ENCODE measurements at places on chromosomes 6 and 20. TPM values are rescaled to one million over a fixed set of nuclear protein-coding genes. Genes with fewer than 3 reads are reported as not detected.

The DEFB119 gene
- not detected for total RNA-seq

- no peak overlapping the region for H3K4me3 ChIP-seq
- DNase-seq = no peak
- no peaks in the 10 kb centered on the region for H3K27me3 ChIP-seq
- no peaks in the 10 kb centered on the region for H3K36me3 ChIP-seq
- H3K27ac ChIP-seq = no peak overlapping the region
- H3K4me1 ChIP-seq = no peaks in the 10 kb centered on the region
Observed at GRCh38 chr20:50249447-50250388, 59.1 kb downstream of the CEBPB start.

DNA sequence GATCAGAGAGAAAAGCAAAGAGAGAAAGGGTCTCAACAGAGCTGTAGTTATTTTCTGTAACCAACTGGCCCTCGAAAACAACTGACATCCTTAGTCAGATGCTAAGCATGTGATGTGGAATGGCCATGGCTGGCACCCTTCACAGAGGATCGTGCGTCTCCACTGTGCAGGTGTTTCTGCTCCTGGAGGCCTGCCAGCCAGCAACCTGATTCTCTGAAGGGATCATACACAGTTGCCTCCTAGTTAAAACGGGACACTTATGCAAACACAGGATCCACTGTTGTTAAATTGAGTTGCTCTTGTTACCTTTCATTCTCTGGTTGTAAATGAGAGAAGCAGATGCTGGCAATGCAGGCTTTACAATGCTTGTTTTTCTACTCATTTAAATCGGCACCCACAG, 148.5 kb downstream of the HDGFL1 start:
- no peaks in the 10 kb centered on the region for H3K4me1 ChIP-seq
- no peak overlapping the region for H3K27ac ChIP-seq
- no peaks in the 10 kb centered on the region for H3K36me3 ChIP-seq
- H3K27me3 ChIP-seq = no peaks in the 10 kb centered on the region
- DNase-seq = no peak
- no peak overlapping the region for H3K4me3 ChIP-seq

GRCh38 chr20:21981179-21981578, 275.7 kb downstream of the PAX1 start:
- no peak overlapping the region for H3K4me3 ChIP-seq

GRCh38 chr20:63739130-63740069, at the start of gene SLC2A4RG:
TSS of gene SLC2A4RG (plus strand) at chr20:63739776. CDS start at chr20:63739913, 137 bp downstream.
- H3K27ac ChIP-seq = peak within 1 kb of the TSS; percentile 81
- H3K36me3 ChIP-seq = peaks cover 40% of the 10 kb centered on the region
- no peaks in the 10 kb centered on the region for H3K27me3 ChIP-seq
- peaks cover 24% of the 10 kb centered on the region for H3K4me1 ChIP-seq
- no peak for DNase-seq

DNA sequence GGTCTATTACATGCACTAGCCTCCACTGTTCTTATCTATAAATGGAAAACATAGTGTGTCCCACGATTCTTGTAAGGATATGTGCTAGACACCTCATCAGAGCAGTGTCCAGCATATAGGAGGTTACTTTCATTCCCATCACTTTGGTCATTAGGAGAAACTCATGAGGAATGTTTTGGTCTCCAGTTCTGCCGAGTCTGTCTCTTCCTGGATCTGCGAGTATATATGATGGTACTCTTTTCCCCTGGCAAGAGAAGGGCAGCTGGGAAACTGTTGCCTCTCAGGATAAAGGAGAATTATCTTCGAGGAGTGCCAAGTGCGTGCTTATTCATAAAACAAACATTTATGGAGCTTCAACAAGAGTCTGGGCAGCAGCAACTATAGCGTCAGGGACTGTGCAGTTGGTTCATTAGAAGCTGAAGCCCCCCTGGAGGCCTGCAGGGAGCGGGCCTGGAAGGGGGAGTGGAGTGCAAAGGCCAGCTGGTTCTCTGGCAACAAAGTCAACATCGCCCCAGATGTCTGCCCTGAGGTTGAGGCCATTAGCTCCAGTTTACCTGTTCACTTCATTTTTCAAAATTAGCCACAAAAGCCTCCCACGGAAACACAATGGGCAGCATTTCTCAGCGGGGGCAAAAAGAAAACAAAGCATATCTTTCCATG, 811.9 kb downstream of the MAFB start:
- DNase-seq = no peak
- no peaks in the 10 kb centered on the region for H3K36me3 ChIP-seq
- no peaks in the 10 kb centered on the region for H3K27me3 ChIP-seq

GRCh38 chr6:23339268-23339667, 769.9 kb downstream of the HDGFL1 start:
- no peaks in the 10 kb centered on the region for H3K36me3 ChIP-seq
- no peak overlapping the region for H3K27ac ChIP-seq
- H3K4me1 ChIP-seq = no peaks in the 10 kb centered on the region

DNA sequence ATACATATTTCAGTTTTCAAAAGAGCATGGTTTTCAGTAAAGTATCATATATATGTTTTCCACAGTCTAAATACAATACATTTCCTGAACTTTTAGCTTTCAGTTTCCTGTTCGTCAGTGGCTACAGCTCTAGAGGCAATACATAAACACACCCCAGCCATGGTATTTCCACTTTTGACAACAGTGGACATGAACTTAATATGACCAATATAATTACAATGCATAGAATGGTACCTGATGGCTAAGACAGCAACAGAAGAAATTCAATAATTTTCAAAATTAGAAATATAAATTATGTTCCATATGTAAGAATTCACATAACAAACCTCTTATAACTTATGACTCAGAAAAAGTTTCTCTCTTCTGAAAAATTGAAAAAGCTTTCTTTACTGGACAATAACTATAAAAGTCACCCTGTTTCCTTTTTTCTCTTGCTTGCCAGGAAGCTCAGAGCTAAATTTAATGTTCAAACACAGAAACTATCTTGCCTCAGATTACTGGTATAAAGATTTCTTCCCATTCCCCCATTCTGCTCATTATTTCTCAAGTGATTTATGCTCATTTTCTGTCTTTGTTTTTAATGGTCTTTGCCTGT, 19.2 kb downstream of the FKBP5 start:
- peaks cover 3% of the 10 kb centered on the region for H3K36me3 ChIP-seq
- DNase-seq = no peak
- H3K4me3 ChIP-seq = no peak overlapping the region
- no peaks in the 10 kb centered on the region for H3K27me3 ChIP-seq

The METTL24 gene
- total RNA-seq = 12.1 TPM

- peaks cover 13% of the 10 kb centered on the region for H3K4me1 ChIP-seq
- peak within 1 kb of the TSS; percentile 93 for H3K4me3 ChIP-seq
- H3K27me3 ChIP-seq = no peaks in the 10 kb centered on the region
Observed at GRCh38 chr20:33490023-33490933, at the start of gene CBFA2T2. TSS of gene CBFA2T2 (plus strand) at chr20:33490096. CDS start at chr20:33490268, 172 bp downstream.

- no peaks in the 10 kb centered on the region for H3K27me3 ChIP-seq
- no peak for DNase-seq
- peaks cover 55% of the 10 kb centered on the region for H3K36me3 ChIP-seq
- peak overlapping the region; percentile 52 for H3K4me3 ChIP-seq
- H3K4me1 ChIP-seq = peaks cover 67% of the 10 kb centered on the region
Observed at GRCh38 chr20:58906894-58907293, 54.4 kb downstream of the GNAS start.

The CST4 gene
- not detected for total RNA-seq

DNA sequence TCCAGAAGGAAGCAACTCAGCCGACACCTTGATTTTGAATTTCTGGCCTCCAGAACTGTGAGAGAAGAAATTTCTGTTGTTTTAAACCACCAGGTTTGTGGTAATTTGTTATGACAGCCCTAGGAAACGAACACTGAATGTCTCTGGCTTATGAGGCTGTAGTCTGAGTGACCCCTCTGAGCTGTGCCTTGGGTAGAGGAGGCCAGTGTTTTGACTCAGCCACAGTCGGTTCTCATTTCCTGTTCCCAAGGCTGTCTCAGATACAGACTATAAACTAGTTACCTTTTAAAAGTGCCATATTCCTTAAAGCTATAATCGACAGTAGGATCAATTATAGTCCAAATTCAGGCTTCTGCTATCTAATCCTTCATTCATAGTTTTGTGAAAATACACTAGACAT, 391.2 kb upstream of the MAP3K7 start:
- H3K4me1 ChIP-seq = no peaks in the 10 kb centered on the region
- no peaks in the 10 kb centered on the region for H3K27me3 ChIP-seq
- no peaks in the 10 kb centered on the region for H3K36me3 ChIP-seq
- no peak overlapping the region for H3K27ac ChIP-seq
- no peak overlapping the region for H3K4me3 ChIP-seq

GRCh38 chr20:2261046-2261485, 34.7 kb upstream of the TGM3 start:
- no peaks in the 10 kb centered on the region for H3K27me3 ChIP-seq
- no peak overlapping the region for H3K4me3 ChIP-seq
- no peak overlapping the region for H3K27ac ChIP-seq
- H3K36me3 ChIP-seq = no peaks in the 10 kb centered on the region

DNA sequence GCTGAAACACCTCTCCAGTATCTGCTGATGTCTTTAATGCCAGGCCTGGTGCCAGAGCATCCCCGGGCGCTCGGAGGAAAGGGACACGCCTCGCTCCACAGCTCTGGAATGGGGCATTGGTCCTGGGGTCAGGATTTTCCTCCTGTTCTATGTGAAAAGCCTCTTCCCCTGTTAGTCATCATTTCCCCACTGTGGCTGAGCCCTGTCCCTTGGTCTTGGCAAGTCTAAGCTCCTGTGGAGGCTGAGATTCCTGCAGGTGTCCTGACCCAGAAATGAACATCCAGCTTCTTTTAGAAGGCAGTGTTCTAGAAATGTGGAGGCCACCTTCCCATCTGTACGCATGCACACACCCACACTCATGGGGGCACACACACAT, 19.4 kb downstream of the SYNDIG1 start:
- DNase-seq = no peak
- H3K27me3 ChIP-seq = no peaks in the 10 kb centered on the region
- H3K36me3 ChIP-seq = peaks cover 3% of the 10 kb centered on the region
- H3K4me3 ChIP-seq = no peak overlapping the region
- no peak overlapping the region for H3K27ac ChIP-seq

DNA sequence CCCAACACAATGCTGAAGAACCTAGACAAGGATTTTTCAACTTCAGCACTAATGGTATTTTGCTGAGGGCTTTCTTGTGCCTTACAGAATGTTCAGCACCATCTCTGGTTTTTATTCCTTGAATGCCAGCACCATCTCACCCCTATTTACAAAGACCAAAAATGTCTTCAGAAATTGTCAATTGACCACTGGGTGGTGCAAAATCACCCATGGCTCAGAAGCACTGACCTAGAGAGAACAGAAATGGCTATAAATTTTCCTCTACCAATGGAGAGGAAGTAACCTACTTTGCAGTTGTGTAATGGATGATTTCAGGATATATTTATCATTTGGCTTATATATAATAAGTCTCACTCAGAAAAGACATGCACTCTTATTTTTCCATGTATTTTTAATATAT, 431.0 kb upstream of the IRAK1BP1 start:
- no peaks in the 10 kb centered on the region for H3K36me3 ChIP-seq
- no peaks in the 10 kb centered on the region for H3K27me3 ChIP-seq
- no peak overlapping the region for H3K4me3 ChIP-seq
- no peaks in the 10 kb centered on the region for H3K4me1 ChIP-seq
- no peak overlapping the region for H3K27ac ChIP-seq
- DNase-seq = no peak

The TOX2 gene
- 14.6 TPM for total RNA-seq

The MLN gene
- total RNA-seq = not detected

The GPSM3 gene
- 11.9 TPM for total RNA-seq

DNA sequence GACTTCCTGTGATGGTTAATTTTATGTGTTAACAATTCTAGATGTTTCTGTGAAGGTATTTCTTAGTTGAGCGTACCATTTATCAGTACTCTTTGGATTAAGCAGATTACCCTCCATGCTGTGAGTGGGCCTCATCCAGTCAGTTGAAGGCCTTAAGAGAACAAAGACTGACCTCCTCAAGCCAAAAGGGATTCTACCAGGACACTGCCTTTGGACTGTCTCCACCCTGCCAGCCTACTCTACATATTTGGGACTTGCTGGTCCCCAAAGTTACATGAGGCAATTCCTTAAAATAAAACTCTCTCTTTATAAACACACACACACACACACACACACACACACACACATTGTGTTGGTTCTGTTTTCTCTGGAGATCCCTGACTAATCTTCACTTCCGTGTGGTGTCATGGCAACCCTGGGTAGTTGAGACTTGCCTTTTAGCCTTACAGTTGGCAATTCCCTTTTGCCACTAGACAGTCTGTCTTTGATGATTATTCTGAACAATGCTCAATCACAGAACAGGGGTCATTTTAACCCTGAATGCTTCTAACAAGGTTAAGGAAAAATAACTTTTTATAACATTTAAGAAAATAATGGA, 32.2 kb downstream of the MRAP2 start:
- H3K4me3 ChIP-seq = no peak overlapping the region
- DNase-seq = no peak
- H3K4me1 ChIP-seq = peaks cover 35% of the 10 kb centered on the region
- H3K27me3 ChIP-seq = no peaks in the 10 kb centered on the region

GRCh38 chr6:169167581-169168301, 85.9 kb downstream of the THBS2 start:
- H3K4me1 ChIP-seq = peaks cover 96% of the 10 kb centered on the region
- H3K4me3 ChIP-seq = peak overlapping the region; percentile 48
- DNase-seq = peak; percentile 81
- no peaks in the 10 kb centered on the region for H3K27me3 ChIP-seq

DNA sequence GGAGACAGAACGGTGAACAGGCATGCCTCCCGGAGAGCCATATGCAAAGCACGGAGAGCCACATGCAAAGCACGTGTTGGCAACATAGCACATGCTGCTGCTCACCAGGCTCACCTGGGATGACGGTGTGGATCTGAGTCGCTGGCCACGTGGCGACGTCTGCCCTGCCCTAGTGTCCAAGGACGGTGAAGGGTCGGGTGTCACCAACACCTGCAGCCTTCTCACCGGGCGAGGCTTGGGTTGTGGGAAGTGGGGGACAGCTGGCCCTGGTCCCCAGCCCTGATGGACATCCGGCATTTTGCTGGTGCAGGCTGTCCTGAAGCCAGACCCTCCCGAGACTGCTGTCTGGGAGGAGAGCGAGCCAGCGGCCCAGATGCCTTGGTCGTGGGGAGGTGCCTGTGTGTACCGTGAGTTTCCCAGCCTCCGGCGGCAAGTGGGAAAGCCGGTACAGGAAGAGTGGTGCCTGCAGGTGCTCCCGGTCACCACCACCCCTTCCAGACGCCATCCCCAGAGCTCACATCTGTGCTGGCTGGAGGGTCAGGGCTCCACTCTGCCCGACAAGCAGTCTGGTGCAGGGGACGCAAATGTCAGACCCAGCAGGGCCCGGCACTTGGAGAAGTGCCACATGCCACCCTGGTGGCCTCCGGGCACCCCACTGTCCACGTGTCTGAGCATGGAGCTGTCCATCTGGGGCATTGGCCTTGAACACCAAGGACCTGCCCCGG, 5.9 kb upstream of the ADRM1 start:
- no peaks in the 10 kb centered on the region for H3K4me1 ChIP-seq
- no peak overlapping the region for H3K4me3 ChIP-seq
- peaks cover 27% of the 10 kb centered on the region for H3K36me3 ChIP-seq
- DNase-seq = no peak
- no peak overlapping the region for H3K27ac ChIP-seq
- no peaks in the 10 kb centered on the region for H3K27me3 ChIP-seq

- no peaks in the 10 kb centered on the region for H3K4me1 ChIP-seq
- no peaks in the 10 kb centered on the region for H3K36me3 ChIP-seq
- no peak for DNase-seq
- H3K27ac ChIP-seq = no peak overlapping the region
- no peak overlapping the region for H3K4me3 ChIP-seq
Observed at GRCh38 chr20:62685781-62686555, 22.7 kb upstream of the NTSR1 start.

All from thoracic aorta (tissue), 2 donors.